ENCODE measurements at places on chromosomes 3 and 15.
A peak's percentile ranks its signal among the peaks of the same experiment; 100 is the strongest.

DNA sequence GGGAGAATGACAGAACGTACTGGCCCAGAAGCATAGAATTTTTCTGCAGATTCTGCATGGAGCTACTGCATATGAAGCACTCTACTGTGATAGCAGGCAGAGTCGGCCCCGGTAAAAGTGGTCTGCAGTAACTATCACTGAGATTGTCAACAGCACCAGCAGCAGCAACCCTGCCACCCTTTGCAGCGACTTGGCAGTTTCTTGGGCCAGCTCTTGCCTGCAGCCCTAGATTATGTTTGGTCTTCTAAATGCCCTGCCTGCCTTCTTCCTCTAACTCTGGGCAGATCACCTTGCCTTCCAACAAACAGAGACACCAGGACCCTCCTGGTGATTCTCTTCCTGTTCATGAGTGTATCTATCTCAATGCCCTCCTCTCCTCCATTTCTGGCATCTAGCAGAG is 129.1 kb upstream of the ABHD17C start:
- no peak for DNase-seq

DNA sequence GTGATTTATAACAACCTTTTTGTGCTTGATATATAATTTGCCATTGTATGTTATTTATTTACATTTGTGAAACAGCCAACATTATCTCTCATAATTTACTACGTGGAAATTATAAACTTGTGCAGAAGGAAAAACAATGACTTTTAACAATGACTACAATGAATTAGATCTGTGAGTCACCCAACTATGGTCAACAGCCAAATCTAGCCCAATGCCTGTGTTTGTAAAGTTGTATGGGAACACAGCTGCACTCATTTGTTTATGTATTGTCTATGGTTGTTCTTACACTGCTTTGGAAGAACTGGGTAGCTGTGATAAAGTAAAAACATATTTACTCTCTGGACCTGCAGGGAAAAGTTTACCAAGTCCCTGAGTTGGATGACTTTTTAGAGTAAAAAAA is 110.4 kb downstream of the OTOL1 start:
- no peak for DNase-seq

DNA sequence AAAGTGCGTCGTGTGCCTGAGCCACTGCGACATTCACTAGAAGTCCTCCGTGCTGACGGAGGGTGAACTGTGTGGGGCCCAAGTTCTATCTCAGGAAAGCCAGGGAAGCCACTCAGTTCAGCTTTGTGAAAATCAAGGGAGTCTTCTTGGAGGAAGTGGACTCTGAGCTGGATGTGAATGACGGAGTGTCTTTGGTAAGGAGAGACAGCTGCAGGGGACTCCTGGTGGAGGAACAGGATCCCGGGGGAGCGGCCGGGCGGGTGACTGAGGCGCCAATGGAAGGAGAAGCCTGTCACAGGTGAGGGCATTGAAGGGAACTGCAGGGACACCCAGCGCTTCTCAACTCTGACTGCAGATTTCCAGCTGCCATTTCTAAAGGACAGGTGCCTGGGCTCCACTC is 75.6 kb downstream of the APBA2 start:
- DNase-seq: no peak

GRCh38 chr15:33392453-33392852 is 81.7 kb downstream of the RYR3 start:
- no peak for DNase-seq

- no peak for DNase-seq
Measured at GRCh38 chr3:49673121-49673714, 933 bp upstream of the APEH start.

- DNase-seq: no peak
Measured at GRCh38 chr3:129424185-129424841, 4.1 kb downstream of the EFCAB12 start.

DNA sequence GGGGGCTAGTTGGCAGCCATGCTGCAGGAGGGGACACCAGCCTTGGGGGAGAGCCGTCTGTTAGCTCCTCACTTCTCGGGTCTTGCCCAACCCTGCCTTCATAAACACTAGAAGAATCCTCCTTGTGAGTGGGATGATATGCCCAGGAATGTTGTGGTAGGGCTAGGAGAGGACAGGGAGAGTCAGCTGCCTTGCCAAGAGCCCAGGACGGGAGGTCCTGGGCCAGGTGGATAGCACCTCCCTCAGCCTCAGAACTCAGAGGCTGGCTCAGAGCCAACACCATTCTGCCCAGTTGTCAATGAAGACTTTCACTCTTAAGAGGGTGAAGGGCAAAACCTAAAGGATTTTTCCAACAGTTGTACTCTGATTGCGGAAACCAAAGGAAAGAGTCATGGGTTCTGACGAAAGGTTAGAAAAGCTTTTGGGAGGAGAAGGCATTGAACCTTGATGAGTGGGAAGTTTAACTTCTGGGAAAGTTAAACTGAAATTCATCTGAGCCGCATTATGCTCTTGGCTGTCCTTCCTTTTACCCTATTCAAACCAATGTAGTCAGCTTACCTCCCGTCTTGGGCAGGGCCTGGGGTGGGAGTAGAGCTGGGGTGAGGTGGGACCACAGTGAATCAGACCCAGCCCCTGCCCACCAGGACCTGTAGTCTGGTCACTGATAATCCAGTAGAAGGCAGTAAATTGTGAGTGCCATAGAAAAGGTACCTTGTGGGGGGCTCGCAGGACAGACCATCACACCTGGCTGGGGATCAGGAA is 81.9 kb downstream of the FAM43A start:
- no peak for DNase-seq

DNA sequence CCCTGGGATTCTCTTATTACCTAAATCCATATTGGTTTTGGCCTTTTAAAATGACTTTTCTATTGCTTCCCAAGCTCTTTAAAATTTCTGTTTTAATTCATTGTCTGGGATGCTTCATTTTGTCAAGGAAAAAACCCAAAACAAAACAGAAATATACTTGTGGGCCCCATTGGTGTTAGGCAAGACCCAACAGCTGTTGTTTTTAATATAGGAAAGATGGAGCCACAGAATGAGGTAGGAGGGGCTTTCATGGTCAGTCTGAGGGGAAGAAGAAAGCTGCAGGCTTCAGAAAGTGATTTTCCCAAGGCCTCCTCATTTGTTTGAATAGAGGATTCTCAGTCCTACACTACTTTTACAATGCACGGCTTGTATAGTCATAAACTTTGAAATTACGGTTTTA is 180.5 kb downstream of the MCTP2 start:
- DNase-seq: no peak

- DNase-seq: peak; percentile 43
Measured at GRCh38 chr15:95291898-95292472, 1038.5 kb upstream of the NR2F2 start.

- no peak for DNase-seq
Measured at GRCh38 chr3:174002543-174002942, 605.0 kb downstream of the NLGN1 start.

DNA sequence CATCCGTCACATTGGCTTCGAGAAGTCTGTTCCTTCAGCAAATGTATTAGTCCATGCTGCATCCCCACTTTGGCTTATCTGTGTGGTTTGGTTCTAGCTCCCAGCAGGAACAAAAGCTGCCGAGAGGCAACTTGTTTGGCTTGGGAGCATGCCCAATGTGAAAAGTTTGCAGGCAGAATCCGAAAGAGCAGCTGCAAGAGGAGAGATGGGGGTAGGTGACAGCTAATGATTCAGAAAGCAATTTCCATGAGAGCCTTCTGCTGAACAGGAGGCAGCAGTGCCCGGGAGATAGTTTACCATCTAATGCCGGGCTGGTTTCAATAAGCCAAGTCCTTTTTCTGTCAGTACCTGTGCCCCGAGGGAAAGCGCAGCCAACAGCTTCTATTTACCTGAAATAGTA is 60.2 kb downstream of the GRM7 start:
- no peak for DNase-seq

GRCh38 chr15:69604072-69604411 is 151.4 kb downstream of the RPLP1 start:
- DNase-seq: no peak

DNA sequence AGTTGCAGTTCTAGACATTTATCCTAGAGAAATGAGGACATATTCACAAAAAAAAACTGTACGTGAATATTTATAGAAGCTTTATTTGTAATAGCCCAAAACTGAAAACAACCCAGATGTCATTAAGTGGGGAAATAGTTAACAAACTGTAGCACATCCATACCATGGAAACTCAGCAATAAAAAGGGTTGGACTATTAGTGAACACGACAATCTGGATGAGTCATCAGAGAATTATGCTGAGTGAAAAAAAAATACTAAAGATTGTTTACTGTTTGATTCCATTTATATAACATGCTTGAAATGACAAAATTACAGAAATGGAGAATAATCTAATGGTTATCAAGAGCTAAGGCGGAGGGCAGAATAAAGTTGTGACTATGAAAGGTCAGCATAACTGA is 59.5 kb downstream of the CPA3 start:
- peak; percentile 84 for DNase-seq

DNA sequence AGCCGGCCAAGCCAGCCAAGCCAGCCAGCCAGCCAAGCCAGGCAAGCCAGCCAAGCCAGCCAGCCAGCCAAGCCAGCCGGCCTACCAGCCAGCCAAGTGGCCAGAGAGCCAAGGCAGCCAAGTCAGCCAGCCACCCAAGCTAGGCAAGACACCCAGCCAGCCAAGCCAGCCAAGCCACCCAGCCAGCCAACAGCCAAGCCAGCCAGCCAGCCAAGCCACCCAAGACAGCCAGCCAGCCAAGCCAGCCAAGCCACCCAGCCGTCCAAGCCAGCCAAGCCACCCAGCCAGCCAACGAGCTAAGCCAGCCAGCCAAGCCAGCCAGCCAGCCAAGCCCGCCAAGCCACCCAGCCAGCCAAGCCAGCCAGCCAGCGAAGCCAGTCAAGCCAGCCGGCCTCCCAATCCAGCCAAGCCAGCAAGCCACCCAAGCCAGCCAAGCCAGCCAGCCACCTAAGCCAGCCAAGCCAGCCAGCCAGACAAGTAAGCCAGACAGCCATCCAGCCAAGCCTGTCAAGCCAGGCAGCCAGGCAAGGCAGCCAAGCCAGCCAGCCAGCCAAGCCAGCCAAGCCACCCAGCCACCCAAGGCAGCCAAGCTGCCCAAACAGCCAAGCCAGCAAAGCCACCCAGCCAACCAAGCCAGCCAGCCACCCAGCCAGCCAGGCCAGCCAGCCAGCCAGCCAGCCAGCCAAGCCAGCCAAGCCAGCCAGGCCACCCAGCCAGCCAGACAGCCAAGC is 200.5 kb downstream of the GOLGA6L6 start:
- no peak for DNase-seq

GRCh38 chr3:184459355-184459754 is 79.5 kb downstream of the CHRD start:
- DNase-seq: peak; percentile 9

GRCh38 chr3:179100652-179101051 is 29.0 kb upstream of the ZMAT3 start:
- peak; percentile 15 for DNase-seq

DNA sequence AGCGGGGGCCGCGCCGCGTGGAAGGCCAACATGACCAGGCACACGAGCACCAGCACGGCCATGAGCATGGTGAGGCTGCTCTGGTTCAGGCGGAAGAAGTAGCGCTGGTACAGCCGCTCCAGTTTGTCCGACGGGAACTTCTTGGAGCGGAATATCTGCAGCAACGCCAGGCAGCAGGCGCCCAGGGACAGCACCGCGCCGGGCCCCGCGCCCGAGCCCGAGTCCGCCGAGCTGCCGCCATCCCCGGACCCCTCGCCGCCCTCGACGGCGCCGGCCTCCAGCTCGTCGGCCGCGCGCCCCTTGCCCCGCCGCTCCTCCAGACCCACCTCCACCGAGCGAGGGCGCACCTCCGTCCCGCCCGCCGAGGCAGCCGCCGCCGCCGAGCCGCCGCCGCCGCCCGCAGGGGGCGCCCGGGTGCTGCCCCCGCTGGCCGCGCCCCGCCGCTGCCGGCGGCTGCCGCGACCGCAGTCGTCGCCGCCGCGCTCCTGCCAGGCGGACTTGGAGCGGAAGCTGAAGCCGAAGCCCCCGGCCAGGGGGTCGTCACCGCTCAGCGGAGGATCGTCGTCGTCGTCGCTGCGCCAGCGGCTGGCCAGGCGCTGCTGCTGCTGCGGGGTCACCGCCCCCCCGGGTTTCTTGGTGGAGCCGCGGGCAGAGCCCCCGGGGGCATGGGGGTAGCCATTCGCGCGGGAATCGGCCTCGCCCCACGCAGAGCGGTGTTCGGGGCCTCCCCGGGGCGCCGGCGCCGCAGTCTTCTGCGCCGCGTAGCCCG is 957 bp downstream of the ADCY5 start:
- DNase-seq: no peak

- no peak for DNase-seq
Measured at GRCh38 chr3:8233938-8234337, 267.7 kb upstream of the LMCD1 start.

DNA sequence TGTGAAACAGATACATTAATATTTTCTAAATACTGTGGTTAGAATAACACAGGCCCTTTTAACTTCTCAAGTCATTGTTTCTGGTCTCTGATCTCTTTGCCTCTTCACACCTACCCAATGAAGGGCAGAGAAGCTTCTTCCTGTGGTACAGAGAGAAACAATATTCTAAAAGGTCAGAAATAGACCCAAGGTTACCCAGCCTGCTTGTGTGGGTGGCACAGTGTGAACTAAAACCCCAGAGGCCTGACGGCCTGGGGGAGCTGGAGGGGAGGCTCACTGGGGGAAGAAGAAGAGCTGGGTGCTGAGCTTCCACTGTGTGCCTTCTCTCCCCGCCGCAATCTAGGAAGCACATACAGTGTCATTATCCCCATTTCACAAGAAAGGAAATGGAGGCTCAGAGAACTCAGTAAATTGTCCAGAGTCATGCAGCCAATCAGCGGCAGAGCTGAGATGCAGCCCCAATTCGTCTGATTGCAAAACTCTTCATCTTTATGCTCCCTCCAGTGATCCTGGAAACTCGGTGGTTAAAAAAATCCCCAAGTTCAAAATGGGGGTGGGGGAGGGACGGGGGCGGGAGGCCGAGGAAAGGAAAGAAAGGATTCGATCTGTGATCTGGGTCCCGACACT is 64.1 kb upstream of the HEG1 start:
- DNase-seq: peak; percentile 80

DNA sequence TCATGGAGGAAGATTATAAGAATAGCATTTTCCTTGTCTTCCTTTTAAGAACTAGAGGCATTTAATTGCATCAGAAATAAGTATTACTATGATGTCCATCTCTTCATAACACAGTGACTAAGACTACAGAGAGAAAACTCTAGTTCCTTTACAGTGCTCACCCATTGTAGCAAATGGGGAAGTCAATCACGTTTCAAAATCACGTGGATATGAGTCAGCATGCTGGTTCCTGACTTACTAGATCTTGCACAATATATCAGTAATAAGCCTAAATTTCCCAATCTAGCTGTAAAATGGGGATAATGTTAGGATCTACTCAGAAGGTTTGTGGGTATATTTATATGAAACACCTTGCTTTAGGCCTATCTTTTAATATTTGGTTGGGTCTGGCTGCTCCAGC is 254.8 kb upstream of the EOMES start:
- DNase-seq: peak; percentile 33

GRCh38 chr3:142943870-142944269 is 19.6 kb downstream of the PAQR9 start:
- no peak for DNase-seq

- peak; percentile 50 for DNase-seq
Measured at GRCh38 chr3:14605067-14605466, 46.5 kb upstream of the CCDC174 start.

- DNase-seq: peak; percentile 70
Measured at GRCh38 chr15:78212546-78213424, 21.6 kb downstream of the ACSBG1 start.
